ENCODE measurements at places on chromosomes 5 and 9. TPM values are rescaled to one million over a fixed set of nuclear protein-coding genes. Genes with fewer than 3 reads are reported as not detected.

GRCh38 chr9:118444403-118444802 lies 740.2 kb downstream of the TLR4 start:
- no peak for DNase-seq

DNA sequence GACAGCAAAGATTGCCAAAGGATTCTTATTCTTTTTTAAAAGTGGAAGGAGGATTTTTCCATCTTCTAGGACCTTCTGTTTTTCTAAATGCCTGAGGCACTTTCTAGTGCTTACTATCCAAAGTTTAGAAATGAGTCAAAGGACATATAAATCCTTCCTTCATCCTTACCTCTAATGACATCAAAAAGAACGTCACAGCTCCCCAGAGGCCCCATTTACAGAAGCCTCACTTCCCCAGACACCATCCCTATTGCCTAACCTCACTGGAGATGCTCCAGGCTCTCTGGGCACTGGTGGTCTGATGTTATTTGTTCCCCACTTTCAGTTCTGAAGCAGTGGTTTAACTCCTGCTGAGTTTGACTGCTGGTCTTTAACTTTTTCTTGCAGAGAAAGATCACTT lies 504.3 kb downstream of the AGTPBP1 start:
- no peak for DNase-seq

- no peak for DNase-seq
These were observed 125.4 kb downstream of the ATPSCKMT start for GRCh38 chr5:10124287-10124686.

- peak; percentile 75 for DNase-seq
These were observed 107.0 kb downstream of the TRIO start for GRCh38 chr5:14250084-14250695.

DNA sequence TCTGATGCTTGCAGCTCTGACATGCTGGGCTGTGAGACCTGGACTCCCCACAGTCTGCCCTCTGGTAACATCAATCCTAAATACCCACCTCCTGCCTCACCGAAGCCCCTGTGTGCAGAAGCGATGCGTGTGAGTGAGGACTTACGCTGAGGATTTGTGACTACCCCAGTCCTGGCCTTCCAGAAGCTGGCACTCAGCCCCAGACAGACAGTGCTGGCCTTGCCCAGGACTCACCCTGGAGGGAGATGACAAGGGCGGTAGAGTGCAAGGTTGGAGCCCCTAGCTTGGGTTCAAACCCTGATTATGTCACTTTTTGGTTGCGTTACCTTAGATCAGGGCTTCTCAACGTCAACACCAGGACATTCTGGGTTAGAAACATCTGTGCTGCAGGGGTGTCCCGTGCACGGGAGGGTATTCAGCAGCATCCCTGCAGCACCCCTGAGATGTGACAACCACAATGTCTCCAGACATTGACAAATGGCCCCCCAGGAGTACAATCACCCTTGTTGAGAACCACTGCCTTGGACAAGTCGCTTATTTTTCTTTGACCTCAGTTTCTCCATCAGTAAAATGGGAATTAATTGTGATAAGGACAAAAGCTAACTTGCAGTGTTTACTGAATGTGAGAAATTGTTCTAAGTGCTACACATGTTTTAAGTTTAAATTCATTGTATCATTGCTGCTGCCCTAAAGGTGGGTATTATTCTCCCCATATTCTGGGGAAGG lies 23.5 kb upstream of the TTLL11 start:
- DNase-seq, result no peak

The LRRC19 gene
- not detected for total RNA-seq

- no peak for DNase-seq
These were observed 28.8 kb upstream of the NCS1 start for GRCh38 chr9:130143279-130143893.

The PTPA gene
- total RNA-seq, result 78.2 TPM
